MM.1S (cell line): ENCODE measurements at places on chromosomes 7 and 10.

- DNase-seq, result no peak
- no peak overlapping the region for H3K4me3 ChIP-seq
- no peaks in the 10 kb centered on the region for H3K4me1 ChIP-seq
Measured at GRCh38 chr7:163298-163695, 29.1 kb upstream of the FAM20C start.

- H3K27me3 ChIP-seq, result 0 out of 2 replicates have a peak, but pooled peaks cover 4% of the 10 kb centered on the region
- H3K27ac ChIP-seq, result no peak overlapping the region
- no peaks in the 10 kb centered on the region for H3K36me3 ChIP-seq
- no peak overlapping the region for H3K4me3 ChIP-seq
- H3K4me1 ChIP-seq, result no peaks in the 10 kb centered on the region
Measured at GRCh38 chr10:131746241-131746711, 154.5 kb upstream of the PPP2R2D start.

DNA sequence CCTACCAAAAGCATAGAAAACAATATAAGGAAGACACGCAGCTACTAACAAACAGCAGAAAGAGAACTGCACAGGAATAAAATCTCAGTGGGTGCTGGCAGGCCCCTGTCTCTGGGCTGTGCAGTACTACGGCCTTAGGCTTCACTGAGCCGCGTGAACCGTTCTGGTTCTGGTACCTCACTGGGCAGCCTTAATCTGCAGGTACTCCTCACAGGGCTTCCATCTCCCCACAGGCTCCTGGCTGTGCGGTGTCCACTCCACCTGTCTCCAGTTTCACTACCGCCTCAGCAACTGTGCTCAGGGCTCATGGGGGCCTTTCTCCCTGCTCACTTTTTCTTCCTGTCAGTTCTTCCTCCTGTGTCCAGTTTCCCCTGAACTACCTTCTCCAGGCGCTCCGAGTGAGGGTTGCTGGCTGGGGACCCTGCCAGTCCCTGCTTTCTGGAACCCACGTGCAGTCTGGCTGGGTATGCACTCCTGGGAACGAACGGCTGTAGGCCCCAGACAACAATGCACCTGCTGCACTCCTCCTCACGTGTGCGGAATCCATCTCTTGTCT, 75.7 kb downstream of the VIPR2 start:
- H3K4me1 ChIP-seq, result no peaks in the 10 kb centered on the region
- H3K4me3 ChIP-seq, result no peak overlapping the region
- H3K27ac ChIP-seq, result no peak overlapping the region
- H3K36me3 ChIP-seq, result no peaks in the 10 kb centered on the region

GRCh38 chr10:126331101-126331500, 57.2 kb downstream of the ADAM12 start:
- DNase-seq, result no peak
- no peak overlapping the region for H3K4me3 ChIP-seq
- H3K4me1 ChIP-seq, result no peaks in the 10 kb centered on the region
- H3K27me3 ChIP-seq, result no peaks in the 10 kb centered on the region
- no peaks in the 10 kb centered on the region for H3K36me3 ChIP-seq

DNA sequence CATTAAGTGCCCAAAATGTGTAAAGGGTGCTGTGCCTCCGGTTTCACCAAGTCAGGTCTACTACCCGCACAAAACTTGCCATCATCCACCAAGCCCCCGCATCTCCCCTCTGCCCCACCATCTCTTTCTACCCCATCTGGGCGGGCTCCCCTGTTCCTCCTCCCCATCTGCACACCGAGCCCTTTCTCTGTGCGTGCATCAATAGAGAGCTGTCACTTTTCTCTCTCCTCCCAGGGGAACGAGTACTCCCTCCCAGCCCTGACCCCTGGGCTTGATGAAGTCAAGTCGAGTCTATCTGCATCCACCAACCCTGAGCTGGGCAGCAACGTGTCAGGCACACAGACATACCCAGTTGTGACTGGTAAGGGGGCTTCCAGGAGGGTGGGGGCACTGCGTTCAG, 63.5 kb downstream of the PAX2 start:
- peaks cover 99% of the 10 kb centered on the region for H3K27me3 ChIP-seq
- H3K4me1 ChIP-seq, result no peaks in the 10 kb centered on the region
- H3K36me3 ChIP-seq, result no peaks in the 10 kb centered on the region
- H3K27ac ChIP-seq, result no peak overlapping the region
- no peak for DNase-seq

DNA sequence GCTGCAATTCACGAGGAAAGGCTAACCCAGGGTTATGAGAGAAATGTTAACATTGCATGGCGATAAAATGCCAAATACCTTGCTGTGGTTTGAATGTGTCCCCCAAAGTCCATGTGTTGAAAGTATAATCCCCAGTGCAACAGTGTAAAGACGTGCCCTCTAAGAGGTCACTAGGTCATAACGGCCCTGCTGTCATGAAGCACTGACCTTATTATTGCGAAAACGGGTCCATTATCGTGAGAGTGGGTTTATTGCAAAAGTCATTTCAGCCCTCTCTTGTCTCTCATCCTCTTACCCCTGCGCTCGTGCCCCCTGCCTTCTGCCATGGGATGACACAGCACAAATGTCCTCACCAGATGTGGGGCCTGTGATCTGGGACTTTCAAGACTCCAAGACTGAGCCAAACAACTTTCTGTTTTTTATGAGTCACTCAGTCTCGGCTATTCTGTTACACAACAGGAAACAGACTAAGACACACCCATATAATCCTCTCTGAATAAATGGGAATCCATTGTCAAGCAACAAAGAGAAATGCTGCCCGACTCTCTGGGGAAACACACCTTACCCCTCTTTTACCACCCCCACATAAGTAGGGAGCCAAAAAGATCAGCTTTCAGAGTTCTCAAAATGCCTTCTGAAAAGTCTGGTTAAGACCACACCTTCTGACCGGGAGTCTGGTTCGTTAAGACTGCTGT, 73.1 kb upstream of the UCN3 start:
- H3K4me3 ChIP-seq, result no peak overlapping the region
- DNase-seq, result peak; percentile 46
- no peaks in the 10 kb centered on the region for H3K27me3 ChIP-seq
- H3K36me3 ChIP-seq, result no peaks in the 10 kb centered on the region
- no peak overlapping the region for H3K27ac ChIP-seq

- DNase-seq, result no peak
- H3K36me3 ChIP-seq, result no peaks in the 10 kb centered on the region
- no peak overlapping the region for H3K27ac ChIP-seq
- H3K4me3 ChIP-seq, result no peak overlapping the region
- H3K4me1 ChIP-seq, result no peaks in the 10 kb centered on the region
Measured at GRCh38 chr7:157347217-157347904, 10.6 kb downstream of the DNAJB6 start.

DNA sequence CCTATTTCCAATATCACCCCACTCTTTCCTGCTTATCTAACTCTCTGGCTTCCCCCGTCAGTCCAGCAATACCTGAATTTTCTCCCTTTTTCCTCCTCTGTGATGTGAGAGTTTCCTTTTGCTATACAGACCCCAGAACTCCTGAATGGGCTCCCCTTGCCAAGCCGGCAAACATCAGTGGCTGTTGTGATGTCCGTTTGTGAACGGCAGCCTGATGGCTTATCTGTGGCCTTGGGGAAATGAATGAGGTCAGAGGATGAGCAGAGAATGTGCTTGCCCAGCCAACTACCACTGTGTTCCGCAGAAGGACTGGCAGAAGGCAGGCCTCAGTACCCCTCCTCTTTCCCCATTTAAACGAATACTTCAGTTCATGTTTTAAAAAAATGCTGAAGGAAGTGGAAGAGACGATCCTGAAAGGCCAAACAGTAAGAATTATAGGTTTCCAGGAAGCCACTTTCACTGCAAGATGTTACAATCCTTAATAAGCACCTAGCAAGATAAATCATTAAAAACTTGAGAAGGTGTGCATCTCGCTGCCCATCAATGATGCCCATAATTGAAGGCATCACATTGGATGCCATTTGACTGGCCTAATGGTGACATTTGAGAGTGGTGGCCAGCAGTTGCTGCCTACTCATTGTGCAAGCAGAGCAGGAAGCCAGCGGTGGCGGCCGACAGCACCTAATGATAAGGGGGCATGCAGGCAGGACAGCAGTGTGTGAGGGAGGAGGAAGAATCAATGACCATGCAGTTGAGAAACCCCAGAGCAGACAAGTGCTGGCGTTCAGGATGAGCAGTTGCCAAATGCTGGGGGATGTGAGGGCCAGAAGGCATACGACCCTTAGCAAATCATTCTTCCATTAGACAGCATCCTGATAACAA, 31.5 kb downstream of the SLC18A2 start:
- H3K4me3 ChIP-seq, result no peak overlapping the region
- H3K4me1 ChIP-seq, result no peaks in the 10 kb centered on the region
- no peaks in the 10 kb centered on the region for H3K27me3 ChIP-seq
- no peak for DNase-seq
- H3K36me3 ChIP-seq, result no peaks in the 10 kb centered on the region
- H3K27ac ChIP-seq, result no peak overlapping the region

GRCh38 chr10:109852475-109853037, 70.8 kb downstream of the XPNPEP1 start:
- no peak overlapping the region for H3K27ac ChIP-seq
- DNase-seq, result peak; percentile 59
- no peaks in the 10 kb centered on the region for H3K4me1 ChIP-seq
- H3K27me3 ChIP-seq, result no peaks in the 10 kb centered on the region
- no peaks in the 10 kb centered on the region for H3K36me3 ChIP-seq
- no peak overlapping the region for H3K4me3 ChIP-seq

GRCh38 chr7:123067814-123068213, 72.3 kb upstream of the TAS2R16 start:
- no peak overlapping the region for H3K4me3 ChIP-seq
- no peak for DNase-seq
- peaks cover 12% of the 10 kb centered on the region for H3K4me1 ChIP-seq

GRCh38 chr10:102208311-102209035, 17.6 kb upstream of the ELOVL3 start:
- H3K27ac ChIP-seq, result no peak overlapping the region
- DNase-seq, result no peak
- H3K27me3 ChIP-seq, result no peaks in the 10 kb centered on the region
- no peaks in the 10 kb centered on the region for H3K36me3 ChIP-seq
- no peak overlapping the region for H3K4me3 ChIP-seq

DNA sequence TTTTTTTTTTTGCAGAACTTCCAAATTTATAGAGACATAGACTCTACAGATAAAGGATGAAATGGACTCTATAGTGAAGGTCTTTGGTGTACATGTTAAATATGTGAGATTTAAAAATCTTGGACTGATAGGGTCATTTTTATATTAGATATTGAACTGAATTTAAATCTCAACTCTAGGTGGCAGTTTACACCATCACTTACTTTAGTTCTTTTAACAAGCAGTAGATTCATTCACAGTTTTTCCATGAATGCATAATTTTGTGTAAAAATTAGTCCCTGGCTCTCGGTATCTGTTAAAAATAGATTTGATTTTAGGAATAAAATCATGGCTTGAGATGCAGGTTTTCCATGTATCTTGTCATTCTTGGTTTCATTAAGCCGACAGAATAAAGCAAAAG, 31.1 kb upstream of the SNX13 start:
- no peak overlapping the region for H3K4me3 ChIP-seq
- no peaks in the 10 kb centered on the region for H3K4me1 ChIP-seq
- no peaks in the 10 kb centered on the region for H3K27me3 ChIP-seq

DNA sequence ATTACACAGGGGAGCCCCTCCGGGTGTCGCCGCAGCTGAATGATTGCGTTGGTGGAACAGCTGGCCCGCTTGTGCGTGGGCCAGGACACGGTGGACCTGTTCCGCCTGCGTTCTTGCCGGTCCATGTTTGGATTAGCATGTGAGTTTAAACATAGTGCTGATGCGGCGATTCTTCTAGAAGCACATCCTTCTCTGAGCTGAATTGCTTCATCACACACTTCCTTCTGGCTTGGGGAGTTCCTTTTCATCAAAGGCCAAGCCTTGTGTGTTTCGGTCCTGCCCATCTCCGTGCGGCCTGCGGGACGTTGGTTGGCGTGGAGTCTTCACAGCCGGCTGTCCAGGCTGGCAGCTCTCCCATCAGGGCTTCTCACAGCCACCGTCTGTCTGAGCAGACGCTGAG, 45.5 kb upstream of the SLC29A4 start:
- H3K4me1 ChIP-seq, result peaks cover 28% of the 10 kb centered on the region
- peak; percentile 20 for DNase-seq
- H3K4me3 ChIP-seq, result no peak overlapping the region
- H3K36me3 ChIP-seq, result no peaks in the 10 kb centered on the region
- no peaks in the 10 kb centered on the region for H3K27me3 ChIP-seq

DNA sequence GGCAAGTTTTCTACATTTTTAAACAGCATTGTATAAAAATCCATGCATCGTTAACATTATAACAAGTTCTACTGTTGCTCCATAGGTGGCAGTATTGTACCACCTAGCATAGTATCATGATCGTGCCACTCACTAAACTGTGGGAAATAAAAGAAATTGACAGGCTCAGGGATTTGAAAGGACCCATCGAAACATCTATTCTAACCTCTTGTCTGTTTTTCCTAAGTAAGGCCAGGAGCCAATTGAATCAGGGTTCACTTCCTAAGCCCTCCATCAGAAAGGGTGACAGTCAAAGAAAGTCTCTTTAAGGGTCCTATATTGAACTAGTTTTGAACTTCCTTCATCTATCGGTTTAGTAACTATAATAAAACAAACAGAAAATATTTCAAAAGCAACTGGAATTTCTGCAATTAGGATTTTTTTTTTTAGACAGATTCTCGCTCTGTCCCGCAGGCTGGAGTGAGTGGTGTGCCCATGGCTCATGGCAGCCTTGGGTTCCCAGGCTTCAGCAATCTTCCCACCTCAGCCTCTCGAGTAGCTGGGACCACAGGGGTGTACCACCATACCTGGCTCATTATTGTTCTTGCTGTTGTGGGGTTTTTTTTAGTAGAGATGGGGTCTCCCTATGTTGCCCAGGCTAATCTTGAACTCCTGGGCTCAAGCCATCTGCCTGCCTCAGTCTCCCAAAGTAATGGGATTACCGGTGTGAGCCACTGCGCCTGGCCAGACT, 9.4 kb downstream of the HACD1 start:
- DNase-seq, result peak; percentile 46
- no peak overlapping the region for H3K4me3 ChIP-seq
- H3K4me1 ChIP-seq, result no peaks in the 10 kb centered on the region
- H3K36me3 ChIP-seq, result no peaks in the 10 kb centered on the region
- H3K27me3 ChIP-seq, result no peaks in the 10 kb centered on the region
